Astrocyte (in vitro differentiated cells and primary cell): ENCODE measurements at places on chromosomes 2 and 18. TPM values are rescaled to one million over a fixed set of nuclear protein-coding genes. Genes with fewer than 3 reads are reported as not detected.

DNA sequence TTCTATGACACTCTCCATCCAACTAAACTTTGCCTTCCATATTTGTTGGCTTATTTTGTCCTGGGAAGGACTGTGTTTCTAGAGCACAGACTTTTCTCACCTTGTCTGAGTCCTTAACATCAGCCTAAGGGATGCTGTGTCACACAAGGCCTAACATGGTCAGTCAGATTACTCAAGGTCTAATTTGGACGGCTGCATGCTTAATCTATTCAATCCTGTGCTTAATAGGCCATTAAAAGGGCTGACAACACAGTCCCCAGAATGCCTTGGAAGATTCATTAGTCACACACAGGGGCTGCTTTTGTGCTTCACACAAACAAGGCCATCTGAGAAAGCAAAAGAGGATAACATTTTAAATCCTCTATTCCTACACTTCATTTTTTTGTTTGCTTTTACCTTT lies 84.0 kb downstream of the DYNAP start:
- no peaks in the 10 kb centered on the region for H3K27me3 ChIP-seq
- H3K4me3 ChIP-seq: no peak overlapping the region
- no peak for DNase-seq
- no peak overlapping the region for H3K27ac ChIP-seq
- H3K36me3 ChIP-seq: no peaks in the 10 kb centered on the region
- peaks cover 9% of the 10 kb centered on the region for H3K4me1 ChIP-seq

DNA sequence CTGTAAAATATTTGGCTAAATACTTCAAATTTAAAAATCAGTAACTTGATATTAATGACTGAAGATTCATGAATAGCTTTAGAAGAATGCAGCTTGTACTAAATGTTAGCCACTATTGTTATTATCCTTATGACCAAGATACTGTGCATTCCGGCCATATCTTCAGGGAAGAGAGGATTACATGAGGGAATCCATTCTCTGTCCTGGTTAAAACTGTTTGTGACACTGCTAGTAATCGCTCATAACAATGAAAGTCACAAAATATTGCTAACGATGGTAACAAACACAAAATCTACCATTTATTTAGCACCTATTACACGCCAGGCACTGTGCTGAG lies 217.7 kb downstream of the PRKCE start:
- no peaks in the 10 kb centered on the region for H3K36me3 ChIP-seq
- H3K4me1 ChIP-seq: peaks cover 3% of the 10 kb centered on the region
- no peaks in the 10 kb centered on the region for H3K27me3 ChIP-seq
- H3K4me3 ChIP-seq: no peak overlapping the region
- DNase-seq: peak; percentile 60

Gene KLHL41
- total RNA-seq: not detected in 2 replicates

- no peak for DNase-seq
- no peak overlapping the region for H3K27ac ChIP-seq
- no peak overlapping the region for H3K4me3 ChIP-seq
Measured at GRCh38 chr2:224405412-224405811, 3.5 kb upstream of the FAM124B start.

Gene FBXO15
- 1.2 TPM in 2 replicates for total RNA-seq

DNA sequence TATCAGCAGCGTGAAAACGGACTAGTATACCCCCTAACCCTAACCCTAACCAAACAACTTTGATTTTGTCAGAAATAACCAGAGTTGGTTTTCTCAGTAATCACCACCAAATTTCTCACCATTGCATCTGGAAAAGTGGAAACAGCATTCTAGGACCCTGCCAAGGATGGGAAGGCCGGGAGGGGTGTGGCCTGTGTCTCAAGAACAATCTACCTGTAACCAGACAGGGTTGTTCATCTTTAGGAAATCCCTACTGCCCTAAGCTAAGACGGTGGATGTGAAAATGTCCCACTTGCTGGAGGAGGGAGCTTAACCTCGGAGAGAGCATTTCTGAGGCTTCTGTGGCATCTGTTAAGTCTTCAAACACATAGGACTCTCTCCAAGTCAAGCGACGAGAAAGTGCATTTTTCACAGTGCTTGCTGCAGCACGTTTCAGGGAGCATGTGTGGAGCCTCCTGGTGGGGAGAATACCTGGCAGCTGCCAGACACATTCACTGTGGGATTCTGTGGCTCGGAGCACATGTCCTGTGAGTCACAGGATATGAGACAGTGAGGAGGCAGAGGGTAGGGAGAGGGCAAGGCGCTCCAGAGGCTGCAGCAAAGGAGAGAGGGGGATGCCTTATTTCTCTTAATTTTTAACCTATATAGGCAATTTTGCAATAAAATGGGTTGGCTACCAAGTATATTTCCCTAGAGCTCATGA lies 207.5 kb downstream of the SPP2 start:
- peak; percentile 99 for DNase-seq
- no peaks in the 10 kb centered on the region for H3K27me3 ChIP-seq
- H3K36me3 ChIP-seq: no peaks in the 10 kb centered on the region
- no peak overlapping the region for H3K4me3 ChIP-seq
- peak overlapping the region; percentile 97 for H3K27ac ChIP-seq

DNA sequence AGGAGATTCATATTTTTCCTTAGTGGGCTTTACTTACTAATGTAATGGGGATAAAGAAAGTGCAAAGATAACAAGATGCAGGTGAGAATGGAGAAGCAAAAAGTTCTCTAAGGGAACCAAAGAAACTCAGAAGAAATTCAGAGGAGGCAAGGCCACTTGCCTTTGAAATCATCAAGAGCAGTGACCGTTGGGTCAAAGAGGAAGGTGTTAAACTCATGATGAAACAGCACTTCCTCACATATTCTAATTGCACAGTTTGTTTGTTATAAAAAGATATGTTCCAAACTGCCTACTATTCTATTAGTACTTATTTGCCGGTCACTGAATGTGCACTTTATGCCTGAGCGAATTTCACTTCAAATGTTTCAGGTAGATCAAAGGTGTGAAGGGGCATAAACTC lies 975.1 kb downstream of the BCL11A start:
- no peak for DNase-seq
- H3K4me1 ChIP-seq: no peaks in the 10 kb centered on the region
- no peak overlapping the region for H3K27ac ChIP-seq
- no peaks in the 10 kb centered on the region for H3K36me3 ChIP-seq
- H3K4me3 ChIP-seq: no peak overlapping the region

- no peak overlapping the region for H3K27ac ChIP-seq
- H3K27me3 ChIP-seq: no peaks in the 10 kb centered on the region
- H3K4me3 ChIP-seq: no peak overlapping the region
- no peaks in the 10 kb centered on the region for H3K36me3 ChIP-seq
Measured at GRCh38 chr2:171310889-171311288, 122.9 kb downstream of the METTL8 start.

DNA sequence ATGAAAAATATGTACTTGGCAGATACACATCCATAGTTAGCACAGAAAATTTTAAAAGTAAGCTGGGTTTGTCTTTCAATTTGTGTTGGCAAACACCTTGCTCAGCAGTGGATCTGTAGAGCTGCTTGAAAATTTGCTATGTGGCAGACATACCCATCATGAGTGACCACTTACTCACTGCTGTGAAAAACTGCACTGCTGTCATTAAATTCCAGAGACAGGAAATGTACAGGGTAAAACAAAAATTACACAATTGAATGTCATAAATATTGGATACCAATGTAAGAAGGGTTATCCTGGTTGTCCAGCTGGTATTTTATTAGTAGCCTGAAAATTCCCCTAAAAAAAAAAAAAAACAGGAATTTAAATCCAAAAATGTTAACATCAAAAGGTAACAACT lies 24.5 kb downstream of the NIF3L1 start:
- H3K4me1 ChIP-seq: no peaks in the 10 kb centered on the region
- no peak overlapping the region for H3K27ac ChIP-seq
- peaks cover 31% of the 10 kb centered on the region for H3K36me3 ChIP-seq
- DNase-seq: peak; percentile 60
- no peaks in the 10 kb centered on the region for H3K27me3 ChIP-seq
- H3K4me3 ChIP-seq: no peak overlapping the region

GRCh38 chr2:14635391-14635871 lies 2.9 kb downstream of the LRATD1 start:
- peaks cover 27% of the 10 kb centered on the region for H3K4me1 ChIP-seq
- peak overlapping the region; percentile 47 for H3K27ac ChIP-seq
- peak; percentile 60 for DNase-seq
- H3K27me3 ChIP-seq: peaks cover 17% of the 10 kb centered on the region
